ENCODE measurements at places on chromosomes 5 and 9.

DNA sequence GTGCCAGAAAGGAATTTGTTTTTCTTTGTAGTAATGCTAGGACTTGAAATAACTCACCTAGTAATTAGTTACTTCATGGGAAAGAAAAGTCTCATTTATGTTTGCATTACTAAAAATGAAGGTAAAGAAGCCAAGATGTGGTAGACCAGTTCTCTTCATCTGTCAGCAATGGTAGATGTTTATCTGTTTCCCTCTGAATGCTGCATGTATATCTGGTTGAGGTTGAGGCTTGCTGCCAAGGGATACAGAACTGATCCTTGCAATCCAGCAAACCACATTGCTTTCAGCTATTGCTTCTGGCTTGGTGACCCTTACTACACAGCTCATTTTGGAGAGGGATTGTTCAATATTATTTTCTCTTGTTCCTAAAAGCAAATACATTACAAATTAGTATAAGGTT, 73.6 kb downstream of the ZNF474 start:
- no peak for DNase-seq

DNA sequence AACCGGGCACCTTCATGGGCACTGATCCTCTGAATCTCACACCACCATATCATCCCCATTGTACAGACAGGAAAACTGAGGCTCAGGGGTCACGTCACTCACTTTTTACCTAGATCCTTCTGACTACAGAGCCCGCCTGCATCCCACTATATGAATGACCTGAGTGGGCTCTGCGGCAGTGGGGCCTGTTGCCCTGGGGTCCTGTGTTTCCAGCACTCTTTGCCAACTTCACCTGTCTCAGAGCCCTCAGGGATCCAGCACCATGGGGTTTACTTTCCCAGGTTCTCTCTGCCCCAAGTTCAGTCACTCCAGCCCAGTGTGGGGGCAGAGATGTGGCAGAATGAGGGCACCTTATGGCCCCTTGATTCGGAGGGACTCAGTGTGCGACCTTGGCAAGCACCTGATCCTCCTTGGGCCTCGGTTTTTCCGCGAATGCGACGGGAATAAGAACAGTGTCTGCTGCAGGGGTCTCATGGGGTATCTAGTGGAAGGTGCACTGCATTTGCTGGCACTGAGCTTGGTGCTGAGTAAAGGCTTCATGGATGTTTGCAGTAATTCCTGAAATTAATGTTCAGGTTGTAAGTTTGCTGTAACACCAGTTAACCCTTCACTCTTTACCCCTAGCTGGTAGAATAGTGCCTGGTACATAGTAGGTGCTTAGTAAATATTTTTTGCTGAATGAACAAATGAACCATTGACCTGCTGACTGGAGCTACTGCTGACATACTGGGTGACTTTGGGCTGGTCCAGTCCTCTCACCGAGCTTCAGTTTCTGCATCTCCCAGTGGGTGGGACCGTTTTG, 47.1 kb upstream of the BOD1 start:
- DNase-seq, result no peak

DNA sequence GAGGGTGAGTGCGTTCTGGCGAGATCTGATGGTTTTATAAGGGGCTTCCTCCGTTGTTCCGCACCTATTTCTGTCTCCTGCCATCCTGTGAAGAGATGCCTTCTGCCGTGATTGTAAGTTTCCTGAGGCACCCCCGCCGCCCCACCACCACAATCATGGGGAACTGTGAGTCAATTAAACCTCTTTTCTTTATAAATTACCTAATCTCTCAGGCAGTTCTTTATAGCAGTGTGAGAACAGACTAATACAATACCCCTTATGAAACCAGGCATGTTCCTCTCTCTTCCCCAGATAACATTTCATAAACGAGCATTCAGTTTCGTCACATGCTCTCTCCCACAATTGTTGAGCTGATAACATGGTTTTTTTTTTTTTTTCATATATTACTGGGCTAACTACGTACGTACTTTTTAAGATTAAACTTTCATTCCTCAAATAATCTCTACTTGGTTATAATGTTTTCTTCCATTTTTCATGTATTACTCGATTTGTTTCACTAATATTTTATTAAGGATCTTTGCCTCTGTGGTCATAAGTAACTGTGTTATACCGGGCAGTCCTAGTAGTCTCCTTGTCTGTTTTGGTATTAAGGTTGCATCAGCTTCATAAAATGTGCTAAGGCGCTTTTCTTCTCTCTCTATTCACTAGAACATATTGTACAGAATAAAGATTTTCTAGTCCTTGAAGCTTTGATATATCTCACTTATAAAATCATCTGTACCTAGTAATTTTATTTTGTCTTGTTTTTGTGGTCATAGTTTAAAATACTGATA, 64.9 kb upstream of the MVB12B start:
- no peak for DNase-seq

GRCh38 chr5:10553476-10553875, 10.4 kb upstream of the ANKRD33B start:
- DNase-seq, result no peak

GRCh38 chr5:179223528-179223927, 121.7 kb downstream of the ADAMTS2 start:
- DNase-seq, result no peak

- peak; percentile 94 for DNase-seq
Observed at GRCh38 chr5:72600391-72600981, 93.3 kb upstream of the ZNF366 start.

GRCh38 chr9:124676159-124676551, 95.0 kb downstream of the NR6A1 start:
- no peak for DNase-seq

- DNase-seq, result no peak
Observed at GRCh38 chr5:6786786-6787495, 73.7 kb downstream of the TENT4A start.

DNA sequence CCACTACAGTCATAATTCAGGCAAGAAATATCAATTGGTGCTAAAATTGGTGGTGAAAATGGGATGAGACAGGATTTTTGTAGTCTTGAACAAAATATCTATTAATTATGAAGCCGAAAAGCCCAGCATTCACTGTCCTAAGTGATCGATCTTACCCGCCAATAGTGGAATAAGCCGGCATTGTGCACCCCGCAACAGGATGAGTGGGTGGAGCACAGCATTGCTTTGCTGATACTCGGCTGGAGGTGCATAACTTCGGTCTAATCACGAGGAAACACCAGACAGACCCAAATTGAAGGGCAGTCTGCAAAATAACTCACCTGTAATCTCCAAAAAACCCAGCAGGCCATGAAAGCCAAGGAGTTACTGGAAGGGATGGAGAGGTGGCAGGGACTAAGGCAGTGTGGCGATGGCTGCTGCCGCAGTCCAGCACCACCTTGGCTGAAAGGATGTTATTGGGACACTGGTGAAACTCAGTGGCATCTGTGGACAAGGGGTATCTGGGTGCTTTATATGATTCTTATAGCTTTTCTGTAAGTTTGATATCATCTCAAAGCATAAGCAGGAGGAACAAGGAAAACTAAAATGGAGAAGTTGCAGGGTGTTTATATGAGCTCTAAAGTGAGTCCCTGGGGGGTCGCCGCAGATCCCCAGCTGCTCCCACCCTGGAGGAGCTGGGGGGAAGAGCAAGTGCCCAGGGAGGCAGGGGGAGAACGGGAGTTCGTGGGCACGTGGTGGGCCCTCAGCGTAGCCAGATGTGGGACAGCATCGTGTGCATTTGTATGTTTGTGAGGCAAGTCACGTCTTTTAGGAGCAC, 45.2 kb downstream of the AHRR start:
- no peak for DNase-seq

DNA sequence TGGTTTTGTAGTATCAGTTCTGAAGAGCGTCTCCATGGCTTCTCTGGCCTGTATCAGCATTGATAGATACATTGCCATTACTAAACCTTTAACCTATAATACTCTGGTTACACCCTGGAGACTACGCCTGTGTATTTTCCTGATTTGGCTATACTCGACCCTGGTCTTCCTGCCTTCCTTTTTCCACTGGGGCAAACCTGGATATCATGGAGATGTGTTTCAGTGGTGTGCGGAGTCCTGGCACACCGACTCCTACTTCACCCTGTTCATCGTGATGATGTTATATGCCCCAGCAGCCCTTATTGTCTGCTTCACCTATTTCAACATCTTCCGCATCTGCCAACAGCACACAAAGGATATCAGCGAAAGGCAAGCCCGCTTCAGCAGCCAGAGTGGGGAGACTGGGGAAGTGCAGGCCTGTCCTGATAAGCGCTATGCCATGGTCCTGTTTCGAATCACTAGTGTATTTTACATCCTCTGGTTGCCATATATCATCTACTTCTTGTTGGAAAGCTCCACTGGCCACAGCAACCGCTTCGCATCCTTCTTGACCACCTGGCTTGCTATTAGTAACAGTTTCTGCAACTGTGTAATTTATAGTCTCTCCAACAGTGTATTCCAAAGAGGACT, 1.5 kb downstream of the GPR21 start:
- no peak for DNase-seq

- no peak for DNase-seq
Observed at GRCh38 chr9:134661299-134661698, 19.7 kb downstream of the COL5A1 start.

DNA sequence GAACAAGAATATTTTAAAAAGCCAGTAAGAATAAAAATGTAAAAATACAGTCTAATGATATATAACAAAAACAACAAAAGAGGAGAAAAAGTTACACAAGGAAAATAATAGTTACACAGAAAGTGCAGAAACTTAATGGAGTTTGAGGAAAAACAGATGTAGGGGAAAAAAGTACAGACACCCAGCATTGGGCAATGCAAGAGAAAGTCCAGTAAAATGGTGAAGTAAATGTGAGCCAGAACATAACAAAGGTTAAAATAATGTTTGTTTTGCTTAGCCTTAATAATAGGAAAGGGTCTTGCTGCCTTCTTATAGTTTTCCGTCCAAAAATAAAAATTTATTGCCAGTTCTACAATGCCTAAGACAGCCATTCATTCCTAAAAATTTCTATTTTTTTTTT, 364.2 kb downstream of the NNT start:
- DNase-seq, result no peak

- no peak for DNase-seq
Observed at GRCh38 chr9:18754537-18754936, 278.5 kb downstream of the SAXO1 start.

DNA sequence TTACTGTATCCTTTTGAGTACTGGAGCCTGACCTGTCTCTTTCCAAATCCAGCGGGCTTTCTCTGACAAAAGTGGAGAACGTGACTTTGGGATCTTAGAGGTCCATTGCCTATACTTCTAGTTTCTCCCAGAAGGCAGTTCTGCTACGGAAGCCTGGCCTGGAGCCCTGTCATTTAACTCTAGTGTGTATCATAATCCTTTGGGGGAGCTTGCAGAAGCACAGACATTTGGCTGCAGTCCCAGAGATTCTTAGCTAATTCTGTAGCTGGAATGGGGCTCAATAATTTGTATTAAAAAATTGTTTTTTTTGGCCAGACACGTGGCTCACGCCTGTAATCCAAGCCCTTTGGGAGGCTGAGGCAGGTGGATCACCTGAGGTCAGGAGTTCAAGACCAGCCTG, 3.0 kb downstream of the HARS2 start:
- DNase-seq, result no peak

- DNase-seq, result no peak
Observed at GRCh38 chr9:134041649-134041962, 16.3 kb downstream of the BRD3OS start.
